ENCODE measurements at places on chromosomes 1 and 21. TPM values are rescaled to one million over a fixed set of nuclear protein-coding genes. Genes with fewer than 3 reads are reported as not detected.

DNA sequence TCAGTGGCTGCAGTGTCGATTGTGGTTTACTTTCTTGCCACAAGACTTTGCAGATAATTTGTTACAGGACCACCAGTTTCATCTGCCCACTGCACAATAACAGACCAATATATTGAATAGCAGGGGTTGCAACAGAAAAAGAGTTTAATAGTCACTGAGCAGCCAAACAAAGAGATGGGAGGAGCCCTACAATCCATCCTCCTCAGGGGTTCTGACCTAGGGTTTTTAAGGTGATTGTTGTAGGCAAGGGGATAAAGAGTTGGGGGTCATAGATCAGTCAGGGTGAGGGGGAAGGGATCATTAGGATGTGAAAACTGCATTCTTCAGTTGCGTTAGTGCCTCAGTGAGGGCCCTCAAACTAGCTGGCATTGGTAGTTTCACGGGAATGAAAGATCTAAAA lies 110.7 kb upstream of the OLFM3 start:
- DNase-seq: no peak

GRCh38 chr1:14538335-14538734 lies 60.1 kb upstream of the KAZN start:
- no peak for DNase-seq

- no peak for DNase-seq
Observed at GRCh38 chr21:44618504-44618903, 6.6 kb downstream of the KRTAP10-8 start.

DNA sequence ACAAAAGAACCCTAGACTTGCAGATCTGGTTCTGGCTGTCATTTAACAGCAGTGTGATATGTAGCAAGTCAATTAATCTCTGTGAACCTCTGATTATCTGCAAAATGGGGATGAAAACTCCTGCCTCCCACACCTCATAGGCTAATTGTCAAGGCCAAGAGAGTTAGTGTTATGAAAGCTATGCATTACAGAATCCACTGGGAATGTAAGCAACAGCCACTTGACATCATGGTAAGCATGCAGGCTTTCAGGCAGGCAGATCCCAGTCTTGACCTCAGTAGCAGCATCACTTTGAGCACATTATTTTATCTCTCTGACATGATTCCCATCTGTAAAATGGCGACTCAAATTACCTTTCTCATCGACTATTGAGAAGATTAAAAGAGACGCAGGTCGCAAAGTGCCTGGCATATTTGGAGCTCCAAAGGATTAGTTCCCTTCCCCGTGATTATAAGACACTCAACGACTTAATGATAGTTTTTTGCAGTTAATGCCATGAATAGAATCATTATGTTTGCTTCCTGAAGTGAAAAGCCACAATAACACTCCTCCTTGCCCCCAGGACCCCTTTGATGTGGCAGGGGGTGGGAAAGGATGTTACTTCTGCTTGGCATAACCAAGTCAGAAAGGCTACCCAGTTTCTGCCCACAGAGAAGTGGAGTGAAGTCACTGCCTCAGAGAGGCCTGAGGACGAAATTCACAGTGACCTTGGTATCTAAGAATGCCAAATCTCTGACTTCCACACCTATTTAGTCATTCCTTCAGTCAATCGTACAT lies 273.0 kb upstream of the NFIA start:
- DNase-seq: no peak

Gene AKR7A3
- 1.0 TPM for polyA plus RNA-seq

Gene FCRL1
- 0.14 TPM for polyA plus RNA-seq
